ENCODE measurements at places on chromosomes 5 and 9.

- DNase-seq = no peak
Measured at GRCh38 chr9:115416299-115416698, 298.3 kb upstream of the TNC start.

DNA sequence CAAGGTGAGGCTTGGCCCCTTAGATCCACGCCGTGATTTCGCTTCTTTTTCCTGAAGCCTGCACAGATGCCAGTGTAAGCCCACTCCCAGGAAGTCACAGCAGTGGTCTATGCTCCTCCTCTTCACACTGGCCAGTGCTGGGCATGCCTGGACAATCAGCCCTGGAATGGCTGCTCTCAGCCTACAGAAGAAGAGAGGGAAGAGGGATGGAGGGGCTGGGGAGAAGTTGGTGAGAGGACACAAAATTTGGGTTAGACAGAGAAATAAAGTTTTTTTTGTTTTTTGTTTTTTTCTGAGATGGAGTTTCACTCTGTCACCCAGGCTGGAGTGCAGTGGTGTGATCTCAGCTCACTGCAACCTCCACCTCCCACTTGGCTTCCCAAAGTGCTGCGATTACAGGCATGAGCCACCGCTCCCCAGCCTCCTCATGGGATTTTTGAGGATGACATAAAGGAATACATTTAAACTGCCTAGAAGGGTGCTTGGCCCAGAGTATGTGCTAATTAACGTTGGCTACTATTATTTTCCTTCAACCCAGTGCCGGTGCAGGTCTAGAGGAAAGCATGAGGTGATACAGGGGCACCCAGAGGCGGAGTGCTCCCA, 830 bp downstream of the S100Z start:
- no peak for DNase-seq

DNA sequence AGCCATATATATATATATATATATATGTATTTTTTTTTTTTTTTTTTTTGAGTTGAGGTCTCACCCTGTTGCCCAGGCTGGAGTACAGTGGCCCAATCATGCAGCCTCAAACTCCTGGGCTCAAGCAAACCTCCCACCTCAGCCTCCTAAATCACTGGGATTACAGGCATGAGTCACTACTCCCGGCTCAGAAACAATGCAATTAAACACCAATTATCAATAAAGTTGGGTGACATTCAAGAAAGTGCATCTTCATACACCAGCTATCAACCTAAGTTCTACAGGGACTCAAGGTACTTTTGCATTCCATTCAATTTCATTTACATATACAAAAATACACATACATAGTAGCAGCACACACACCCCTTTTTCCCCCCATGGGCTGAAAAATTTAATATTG, 7.6 kb downstream of the FAM13B start:
- no peak for DNase-seq

DNA sequence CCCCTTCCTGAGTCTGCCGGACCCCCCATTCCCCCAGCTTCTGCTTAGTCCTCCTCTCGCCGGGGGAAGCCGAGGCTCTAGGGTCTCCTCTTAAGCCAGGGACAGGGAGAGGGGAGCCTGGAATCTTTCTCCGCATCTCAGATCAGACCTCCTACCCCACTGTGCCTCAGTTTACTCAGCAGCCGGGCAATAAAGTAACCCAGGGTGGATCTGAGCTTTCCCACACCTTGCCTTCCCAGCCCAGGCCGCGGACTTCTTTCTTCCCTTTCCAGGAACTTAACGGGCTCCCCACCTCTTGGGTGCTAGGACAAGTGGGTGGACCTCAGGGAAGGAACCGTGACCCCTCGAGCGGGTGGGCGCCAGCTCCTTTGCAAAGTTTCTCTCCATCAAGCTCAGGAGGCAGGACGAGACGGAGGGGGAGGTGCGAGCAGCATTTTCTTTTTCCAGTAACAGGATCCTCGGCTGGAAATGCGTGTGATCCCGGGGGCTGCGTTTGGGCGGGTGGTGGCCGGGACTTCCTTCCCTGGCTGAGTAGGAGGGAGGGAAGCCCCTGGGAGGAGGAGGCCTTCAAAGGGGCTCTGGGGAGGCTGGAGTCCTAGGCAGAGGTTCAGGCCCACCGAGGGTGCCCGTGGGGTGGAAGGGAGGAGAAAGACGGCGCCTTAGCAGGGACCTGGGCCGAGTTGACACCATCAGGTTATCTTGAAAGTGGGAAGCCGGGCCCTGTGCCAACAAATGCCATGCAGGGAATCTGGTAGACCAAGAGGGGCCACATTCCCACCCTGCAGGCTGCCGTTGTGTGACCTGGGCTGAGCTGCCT, 795 bp downstream of the DAB2IP start:
- DNase-seq = no peak

DNA sequence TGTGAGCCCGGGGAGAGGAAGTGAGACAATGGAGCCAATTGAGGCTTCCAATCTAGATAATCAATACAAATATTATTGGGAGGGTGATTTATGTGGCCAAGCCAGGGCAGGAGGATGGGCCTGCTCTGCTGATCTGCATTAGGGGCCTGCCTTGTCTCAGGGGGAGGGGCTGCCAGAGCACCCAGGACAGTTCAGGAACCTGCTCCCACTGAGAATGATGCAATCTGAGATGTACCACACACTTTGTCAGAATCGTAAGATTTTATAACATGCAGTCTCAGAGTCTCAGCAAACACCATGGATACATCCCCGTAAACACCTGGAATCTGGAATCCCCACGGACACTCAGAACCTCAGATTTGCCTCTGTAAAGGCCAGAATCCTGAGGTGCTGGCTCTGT, 19.3 kb downstream of the FGF18 start:
- no peak for DNase-seq
